ENCODE measurements at places on chromosomes 4 and X. TPM values are rescaled to one million over a fixed set of nuclear protein-coding genes. Genes with fewer than 3 reads are reported as not detected.

AKAP14 gene
- total RNA-seq, result not detected

ADGRG4 gene
- 0.13 TPM for total RNA-seq

CDKN2AIP gene
- total RNA-seq, result 6.8 TPM

DNA sequence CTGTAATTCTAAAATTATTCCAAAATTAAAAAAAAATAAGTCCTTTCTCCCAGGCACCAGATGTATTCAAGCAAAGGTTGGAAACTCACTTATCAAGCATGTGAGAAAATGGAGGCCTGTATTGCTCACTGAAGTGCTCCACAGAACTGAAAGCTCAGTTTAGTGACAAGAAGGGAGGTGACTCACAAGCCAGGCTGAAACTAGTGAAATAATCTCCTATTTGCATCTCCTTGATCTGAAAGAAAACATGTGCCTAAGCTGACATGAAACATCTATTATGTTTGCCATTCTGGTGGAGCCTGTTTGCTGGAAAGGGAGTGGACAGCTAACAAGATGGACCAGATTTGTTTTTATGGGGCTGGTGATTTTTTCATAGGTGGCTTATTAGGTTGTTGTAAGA lies 54.0 kb upstream of the AMELX start:
- DNase-seq, result no peak

DNA sequence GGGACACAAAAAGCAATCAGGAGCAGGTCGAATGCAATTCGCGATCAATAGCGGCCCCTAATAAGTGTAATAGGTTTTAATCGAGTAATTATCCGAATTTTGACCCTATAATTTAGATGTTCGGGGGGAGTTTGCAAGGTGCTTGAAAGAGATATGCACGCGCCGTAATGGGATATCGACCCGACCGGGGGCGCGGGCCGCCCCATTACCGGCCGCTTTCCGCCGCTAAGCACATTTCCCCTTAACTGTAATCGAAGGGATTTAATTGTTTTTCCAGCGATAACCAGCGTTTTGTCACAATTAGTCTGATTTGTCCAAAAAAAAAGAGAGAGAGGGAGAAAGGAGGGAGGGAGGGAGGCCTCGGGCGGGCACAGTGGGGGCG lies 997 bp downstream of the NKX1-1 start:
- no peak for DNase-seq

- no peak for DNase-seq
Observed at GRCh38 chrX:15853586-15854079, 980 bp downstream of the AP1S2 start.

GRCh38 chr4:14269824-14270223 lies 642.3 kb upstream of the BOD1L1 start:
- no peak for DNase-seq

SPACA5 gene
- total RNA-seq, result not detected

GRCh38 chr4:139735381-139736273 lies 70.0 kb downstream of the MGST2 start:
- no peak for DNase-seq

EDA2R gene
- 0.15 TPM for total RNA-seq

DNA sequence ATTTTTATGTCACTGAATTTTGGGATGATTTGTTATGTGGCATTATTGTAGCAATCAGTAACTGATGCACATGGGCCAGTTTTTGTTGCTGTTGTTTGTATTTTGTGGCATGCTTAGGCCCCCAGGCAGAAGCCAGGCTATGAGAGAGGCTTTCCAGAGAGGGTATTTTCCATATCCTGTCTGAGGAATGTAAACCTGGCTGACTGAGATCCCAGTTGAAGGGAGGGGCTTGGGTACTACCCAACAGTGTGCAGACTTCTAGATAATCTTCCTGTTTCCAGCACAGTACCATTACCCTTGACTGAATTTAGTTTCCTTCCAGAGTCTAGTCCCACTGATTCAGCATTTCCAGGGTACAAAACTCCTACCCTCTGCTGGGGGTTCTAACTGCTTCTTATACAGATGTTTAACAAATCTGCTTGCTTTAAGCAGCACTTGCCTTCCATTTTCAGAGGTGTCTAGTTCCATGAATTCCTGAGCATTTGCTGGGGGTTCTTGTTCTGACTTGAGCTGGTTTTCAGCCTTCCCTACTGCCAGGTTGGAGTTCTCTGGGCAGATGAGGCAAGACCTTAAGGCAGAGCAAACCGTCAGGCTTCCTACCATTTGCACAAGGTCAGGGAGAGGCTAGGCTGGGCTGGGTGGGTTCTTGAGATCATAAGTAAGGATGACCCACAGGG lies 104.7 kb upstream of the EGFL6 start:
- DNase-seq, result no peak

DNA sequence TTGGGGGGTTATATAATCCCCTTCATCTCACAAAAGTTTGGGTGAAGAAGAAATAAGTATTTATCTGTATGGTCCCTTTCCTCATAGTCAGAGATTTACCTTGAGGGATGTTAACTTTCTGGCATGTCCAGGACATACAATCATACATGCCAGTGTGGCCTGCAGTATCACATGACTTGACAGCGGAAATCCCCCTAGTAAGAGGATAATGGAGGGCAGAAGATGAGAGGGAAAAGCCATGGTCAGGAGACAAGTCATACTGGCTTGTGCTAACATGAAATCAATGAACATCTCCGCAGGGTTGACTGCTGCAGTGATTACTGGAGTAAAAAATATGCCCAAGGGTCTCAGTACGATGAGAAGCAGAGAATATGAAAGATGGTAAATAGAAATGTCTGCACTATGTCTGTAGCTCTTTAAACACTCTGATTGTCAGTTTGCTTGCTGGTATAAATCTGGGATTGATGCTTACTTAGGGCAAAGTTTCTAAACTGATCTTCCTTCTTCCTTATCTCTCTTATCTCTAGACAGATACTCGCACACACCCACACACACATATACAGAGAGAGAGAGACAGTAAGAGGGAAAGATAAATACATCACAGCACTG lies 1385.6 kb upstream of the ADGRL3 start:
- no peak for DNase-seq

- no peak for DNase-seq
Observed at GRCh38 chr4:41012293-41012692, 202.0 kb downstream of the APBB2 start.

Measured in left lobe of liver (tissue), 2 donors.